ENCODE measurements at places on chromosomes 5 and 9.

DNA sequence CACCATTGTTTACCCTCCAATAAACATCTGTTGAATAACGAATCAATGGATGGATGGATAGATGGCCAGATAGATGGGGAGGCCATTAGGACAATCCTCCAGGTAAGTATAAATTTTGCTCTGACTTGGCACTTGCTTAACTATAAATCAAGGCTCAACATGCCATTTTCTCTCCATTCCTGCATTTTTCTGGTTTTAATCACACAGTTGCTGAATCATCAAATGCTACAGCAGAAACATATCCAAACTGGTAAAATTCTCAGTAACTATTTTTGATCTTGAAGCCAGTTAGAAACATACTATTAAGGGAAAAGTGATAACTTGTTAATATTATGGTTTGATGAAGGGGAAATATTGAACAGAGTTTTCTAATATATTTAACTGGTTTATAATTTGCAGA lies 71.5 kb upstream of the MTAP start:
- DNase-seq, result no peak

- no peak for DNase-seq
These were observed 113.8 kb upstream of the CPEB4 start for GRCh38 chr5:173774271-173774761.

DNA sequence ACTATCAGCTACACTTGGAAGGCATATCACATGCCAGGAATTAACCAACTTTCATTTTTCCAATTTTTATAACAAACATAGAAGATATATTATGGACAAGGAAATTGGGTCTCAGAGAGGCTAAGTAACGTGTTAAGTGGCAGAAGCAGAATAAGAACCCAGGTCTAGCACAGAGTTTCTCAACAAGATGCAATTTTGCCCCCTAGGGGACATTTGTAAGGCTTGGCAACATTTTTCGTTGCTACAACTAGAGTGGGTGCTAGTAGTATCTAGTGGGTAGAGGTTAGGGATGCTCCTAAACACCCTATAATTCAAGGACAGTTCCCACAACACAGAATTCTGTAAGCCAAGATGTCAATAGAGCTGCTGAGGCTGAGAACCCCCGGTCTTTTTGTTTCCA lies 180.6 kb downstream of the SNCAIP start:
- peak; percentile 20 for DNase-seq

DNA sequence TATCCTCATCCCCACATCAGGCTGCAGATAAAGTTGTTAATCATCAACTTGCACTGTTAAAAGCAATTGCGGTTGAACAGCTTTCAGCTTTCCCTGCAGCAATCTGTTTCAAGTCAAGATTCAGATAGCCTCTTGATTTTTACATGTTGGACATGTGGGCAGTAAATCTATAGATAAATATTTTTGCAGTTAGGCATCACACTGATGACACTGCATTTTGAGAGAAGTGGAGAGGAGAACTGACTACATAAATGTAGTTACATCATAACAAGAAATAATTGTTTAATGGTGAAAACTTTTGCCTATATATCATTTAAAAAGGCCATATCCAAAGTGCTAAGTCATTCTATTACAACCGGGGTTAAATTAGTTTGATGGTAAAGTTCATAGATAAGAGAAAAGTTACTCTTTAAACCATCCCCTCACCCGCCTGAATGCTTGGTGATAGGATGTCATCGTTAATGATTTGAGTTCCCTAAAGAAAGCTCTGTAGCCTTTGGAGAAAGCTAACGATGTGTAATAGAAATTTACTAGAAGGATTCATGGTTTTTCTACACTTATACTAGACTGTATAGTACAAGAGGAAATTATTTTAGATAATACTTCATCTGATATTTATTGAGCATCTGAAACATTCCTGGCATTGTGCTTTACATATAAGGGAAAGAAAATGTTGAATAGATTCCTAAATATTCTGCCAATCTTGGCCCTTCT lies 30.8 kb upstream of the ALDH1A1 start:
- DNase-seq, result peak; percentile 61

DNA sequence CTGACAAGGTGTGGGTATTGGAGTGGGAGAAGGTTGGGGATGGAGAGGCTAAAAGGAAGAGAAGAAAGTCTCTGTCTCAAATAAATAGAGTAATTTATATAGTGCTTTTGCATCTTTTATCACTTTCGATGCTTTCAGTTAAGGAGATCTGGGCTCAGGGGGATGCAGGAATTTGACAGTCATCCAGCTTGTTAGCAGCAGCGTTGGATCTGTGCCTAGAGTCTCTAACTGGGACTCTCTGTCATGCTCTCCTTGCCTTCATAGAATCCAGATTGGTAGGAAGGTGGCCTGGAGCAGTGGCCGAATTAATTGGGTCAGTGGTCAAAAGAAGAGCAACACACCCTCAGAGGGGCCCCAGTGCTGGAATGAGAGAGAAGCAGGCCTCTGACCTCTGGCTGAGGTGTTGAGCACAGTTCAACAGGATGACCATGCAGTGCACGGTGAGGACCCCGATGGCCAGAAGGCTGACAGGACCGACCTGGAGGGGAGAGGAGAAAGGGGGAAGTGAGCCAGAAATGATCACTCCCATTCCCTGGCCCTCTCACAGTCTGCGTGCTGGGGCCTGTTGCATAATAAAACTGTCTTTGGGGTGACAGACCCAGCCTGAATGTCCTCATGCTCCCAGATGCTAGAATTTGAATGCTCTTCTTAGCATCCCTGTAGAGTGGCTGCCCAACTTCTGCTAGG lies 7.6 kb downstream of the SLC36A3 start:
- DNase-seq, result no peak

- no peak for DNase-seq
These were observed 142.3 kb downstream of the MEF2C start for GRCh38 chr5:88740604-88741185.

- DNase-seq, result no peak
These were observed 62.2 kb upstream of the SLC12A2 start for GRCh38 chr5:128021411-128021810.

GRCh38 chr9:6973762-6974161 lies 216.0 kb downstream of the KDM4C start:
- DNase-seq, result no peak

DNA sequence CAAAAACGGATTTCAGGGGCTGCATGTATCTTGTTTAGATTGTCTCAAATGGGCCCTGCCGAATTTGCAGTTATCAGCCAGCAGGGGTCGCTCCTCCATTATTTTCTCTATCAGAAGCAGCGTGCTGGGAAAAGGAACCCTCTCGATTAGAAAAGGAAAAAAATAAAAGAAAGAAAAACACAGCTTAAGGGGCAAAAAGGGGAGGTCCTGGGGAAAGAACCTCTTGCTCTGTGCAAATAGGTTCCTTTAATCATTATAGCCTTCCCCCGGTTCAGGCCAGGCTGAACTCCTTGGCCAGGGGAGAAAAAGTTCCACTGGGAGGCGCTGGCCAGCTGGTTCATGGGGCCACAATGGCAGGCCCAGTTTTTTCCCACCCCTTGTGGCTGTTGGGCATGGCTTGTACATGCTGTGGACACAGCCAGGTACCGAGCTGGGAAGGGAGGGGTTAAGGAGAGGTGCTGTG lies 25.0 kb upstream of the CAPSL start:
- peak; percentile 52 for DNase-seq

GRCh38 chr5:19044311-19044710 lies 943.7 kb downstream of the CDH18 start:
- DNase-seq, result no peak

GRCh38 chr5:180601591-180602480 lies 10.5 kb upstream of the SCGB3A1 start:
- no peak for DNase-seq

DNA sequence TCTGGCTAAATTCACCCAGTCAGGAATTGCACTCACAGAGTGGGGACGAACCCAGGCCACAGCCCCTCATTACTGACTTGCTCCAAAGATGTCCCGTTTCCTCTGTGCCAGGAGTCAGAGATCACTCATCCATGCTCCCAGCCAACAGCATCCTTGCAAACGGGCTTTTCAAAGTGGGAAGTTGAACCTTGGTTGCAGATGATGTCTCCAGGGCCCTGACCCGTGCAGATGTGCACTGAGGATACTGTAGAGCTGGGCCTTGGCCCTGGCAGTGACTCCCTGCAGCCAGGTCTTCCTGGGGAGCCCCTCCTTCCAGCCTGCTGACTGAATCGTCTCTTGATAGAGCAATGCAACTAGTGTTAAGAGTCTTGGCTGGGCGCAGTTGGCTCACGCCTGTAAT lies 22.3 kb downstream of the TCF7 start:
- no peak for DNase-seq

DNA sequence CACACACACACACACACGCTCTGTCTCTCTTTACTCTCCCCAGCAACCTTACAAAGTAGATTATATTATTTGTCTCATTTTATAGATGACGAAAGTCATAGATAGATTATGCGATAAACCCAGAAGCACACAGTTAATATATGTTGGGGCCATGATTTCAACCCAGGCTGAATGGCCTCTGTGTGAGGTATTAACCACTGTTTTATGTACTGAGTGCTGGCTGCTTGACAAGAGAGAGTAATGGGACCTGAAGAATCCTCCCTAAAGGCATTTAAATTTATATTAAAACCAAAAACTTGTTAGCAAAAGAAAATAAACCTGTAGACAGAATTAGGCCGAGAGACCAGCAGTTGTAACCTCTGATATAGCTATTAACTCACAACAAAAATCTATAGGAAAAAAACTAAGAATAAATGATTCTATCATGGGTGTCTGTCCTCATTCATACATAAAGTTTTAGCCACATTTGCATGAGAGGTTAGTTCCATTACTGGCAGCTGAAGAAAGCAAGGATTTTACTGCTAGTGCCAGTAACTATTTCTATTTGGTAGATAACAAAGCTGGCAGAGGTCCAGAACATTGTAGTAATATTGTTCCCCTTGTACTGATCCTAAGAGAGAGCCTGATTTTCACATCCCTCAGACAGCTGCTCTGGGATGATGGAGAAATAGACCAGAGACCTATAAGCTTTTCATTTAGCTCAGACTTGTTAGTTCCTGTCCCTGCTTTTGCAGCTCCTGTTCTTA lies 250.9 kb downstream of the ADGRV1 start:
- DNase-seq, result peak; percentile 8

- DNase-seq, result peak; percentile 93
These were observed 91.5 kb upstream of the NFIL3 start for GRCh38 chr9:91515074-91515687.

GRCh38 chr5:107361945-107362344 lies 308.8 kb downstream of the EFNA5 start:
- DNase-seq, result peak; percentile 27

DNA sequence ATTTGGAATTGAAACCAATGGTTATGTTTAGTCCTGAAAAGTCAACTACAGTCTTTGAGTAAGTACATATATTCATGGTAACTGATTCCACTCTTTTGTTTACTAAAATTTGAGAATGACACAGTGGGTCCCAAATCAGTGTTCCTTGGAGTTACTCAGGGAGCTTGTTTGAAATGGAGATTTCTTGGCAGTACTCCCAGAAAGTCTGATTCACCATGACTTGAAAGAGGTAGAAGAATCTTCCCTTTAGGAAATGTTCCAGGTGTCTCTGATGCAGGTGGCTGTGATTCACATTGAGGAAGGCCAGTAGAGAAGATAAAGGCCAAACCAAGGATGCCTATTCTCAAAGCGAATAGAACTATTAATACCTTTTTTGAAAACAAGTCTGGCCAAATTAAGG lies 1078.3 kb downstream of the CDH12 start:
- no peak for DNase-seq

GRCh38 chr5:181219262-181220177 lies 3.6 kb upstream of the TRIM41 start:
- no peak for DNase-seq

GRCh38 chr5:134577796-134578577 lies 52.5 kb downstream of the JADE2 start:
- DNase-seq, result peak; percentile 80

GRCh38 chr5:77186652-77187370 lies 23.7 kb upstream of the PDE8B start:
- DNase-seq, result no peak

DNA sequence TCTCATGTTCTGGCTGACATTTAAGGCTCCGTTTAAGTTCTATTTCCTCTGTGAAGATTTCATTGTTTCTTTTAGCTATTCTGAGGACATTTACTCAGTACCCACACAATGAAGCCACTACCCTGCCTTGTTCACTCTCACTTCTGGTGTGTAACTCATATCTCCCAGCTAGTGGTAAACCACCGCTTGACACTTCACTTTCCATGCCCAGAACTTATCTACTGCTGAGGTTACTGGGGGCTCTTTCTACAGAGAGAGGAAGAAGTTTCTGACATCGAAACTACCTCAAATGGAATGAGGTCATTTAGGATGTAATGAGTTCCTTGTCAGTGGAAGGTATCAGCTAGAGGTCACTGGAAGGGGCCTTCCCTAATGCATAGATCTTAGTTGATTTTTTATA lies 501.5 kb downstream of the DMAC1 start:
- peak; percentile 100 for DNase-seq

- no peak for DNase-seq
These were observed 52.4 kb upstream of the SYNPO start for GRCh38 chr5:150587856-150588595.

GRCh38 chr9:7671847-7672246 lies 127.7 kb downstream of the DMAC1 start:
- DNase-seq, result no peak

DNA sequence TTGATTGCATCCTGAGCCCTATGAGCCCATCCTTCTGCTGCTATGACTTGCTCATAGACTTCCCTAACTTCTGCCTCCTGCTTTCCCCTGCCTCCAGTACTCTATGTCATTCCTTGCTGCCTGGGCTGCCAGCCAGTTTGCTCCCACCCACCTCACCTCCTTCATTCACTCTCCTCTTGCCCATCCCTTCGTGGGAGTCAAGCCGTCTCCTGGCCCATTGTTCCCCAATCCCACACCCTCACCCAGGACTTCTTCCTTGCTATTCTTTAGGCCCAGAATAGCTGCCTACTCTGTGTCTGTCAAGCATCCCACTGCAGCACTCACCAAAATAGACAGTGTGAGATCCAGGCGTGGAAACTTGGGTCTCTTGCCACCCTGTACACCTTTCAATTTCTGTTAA lies 131.0 kb downstream of the RASGRF2 start:
- no peak for DNase-seq

DNA sequence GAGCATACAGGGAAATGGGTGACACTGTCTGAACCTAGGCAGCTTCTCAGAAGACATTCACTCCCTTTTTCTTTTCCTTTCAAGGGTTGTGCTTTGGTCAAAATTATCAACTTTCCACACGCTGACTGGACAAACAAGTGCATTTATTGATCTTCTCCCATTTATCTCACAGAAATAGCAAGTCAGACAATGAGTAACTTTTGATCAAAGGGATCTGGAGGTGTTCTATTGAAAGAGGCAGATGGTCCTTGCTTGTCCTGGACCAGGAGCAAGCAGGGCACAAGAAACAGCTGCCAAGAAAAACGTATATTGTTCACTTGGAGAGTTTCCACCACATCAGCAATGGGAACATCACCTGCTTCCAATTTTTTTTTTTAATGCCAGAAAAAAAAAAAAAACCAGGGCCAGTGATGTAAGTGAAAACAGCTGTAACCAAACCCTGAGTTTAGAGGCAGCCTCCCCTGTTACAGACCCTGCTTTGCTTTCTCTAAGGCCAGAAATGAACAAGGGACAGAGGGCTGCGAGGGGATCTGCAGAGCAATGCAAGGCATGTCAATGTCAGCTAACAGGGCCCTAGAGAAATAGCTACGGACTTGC lies 79.8 kb downstream of the NIPSNAP3B start:
- no peak for DNase-seq
